ENCODE measurements at places on chromosomes 1 and 21.

DNA sequence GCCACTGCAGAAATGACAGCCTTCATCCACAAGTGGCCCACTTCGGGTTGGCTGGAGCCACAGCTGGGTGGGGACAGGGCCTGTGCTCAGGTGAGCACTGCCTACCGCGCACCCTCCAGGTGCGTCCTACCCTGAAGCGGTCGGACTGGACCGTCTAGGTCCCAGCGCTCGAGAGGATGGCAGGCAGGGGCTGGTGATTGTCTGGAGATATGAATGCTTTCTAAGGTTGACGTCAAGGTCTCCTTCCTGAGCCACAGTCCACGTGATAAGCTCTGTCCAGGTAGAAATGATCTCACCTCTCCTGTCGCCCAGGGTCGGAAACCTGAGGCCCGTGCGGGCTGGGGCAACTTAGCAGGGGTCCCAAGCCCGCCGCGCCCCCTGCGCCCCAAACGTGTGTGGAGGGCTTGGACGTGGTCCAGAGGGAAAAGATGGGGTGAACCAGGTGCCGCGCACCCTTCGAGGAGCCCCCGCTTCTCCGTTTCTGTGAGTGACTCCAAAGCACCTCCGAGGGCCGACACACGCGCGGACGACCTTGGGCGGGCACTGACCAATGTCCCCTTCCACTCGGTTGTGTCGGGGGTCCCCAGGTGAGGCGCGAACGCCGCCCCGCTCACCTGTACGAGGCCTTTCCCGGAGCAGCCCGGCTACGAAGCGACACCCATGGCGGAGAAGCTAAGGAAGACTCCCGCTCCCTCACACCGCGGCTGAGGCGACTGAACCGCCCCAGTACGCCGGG lies 853 bp upstream of the DOP1B start:
- no peak for DNase-seq

GRCh38 chr1:4736254-4736653 lies 81.8 kb downstream of the AJAP1 start:
- no peak for DNase-seq

GRCh38 chr1:221708987-221709386 lies 32.9 kb downstream of the DUSP10 start:
- no peak for DNase-seq

DNA sequence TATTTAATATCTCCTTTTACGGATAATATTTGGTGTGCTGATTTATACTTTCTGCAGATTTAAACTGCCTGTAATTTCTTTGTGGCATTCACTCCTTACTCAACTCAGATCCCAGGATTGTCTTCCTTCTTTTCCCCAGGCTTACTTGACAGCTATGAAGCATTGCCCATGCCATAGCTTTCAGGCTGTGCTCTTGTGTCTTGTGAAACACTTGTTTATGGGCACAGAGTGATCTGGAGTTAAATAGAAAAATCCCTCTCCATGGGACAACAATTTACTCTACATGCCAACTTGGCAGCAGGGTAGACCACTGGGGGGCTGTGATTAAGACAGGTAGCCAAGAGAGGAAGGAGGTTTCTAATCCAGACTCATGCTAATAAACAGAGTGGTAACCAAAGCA lies 57.4 kb downstream of the PPP1R12B start:
- no peak for DNase-seq

GRCh38 chr1:156692441-156692924 lies 12.9 kb downstream of the CRABP2 start:
- no peak for DNase-seq

GRCh38 chr21:45016406-45017038 lies 57.9 kb upstream of the ADARB1 start:
- no peak for DNase-seq

GRCh38 chr1:82057011-82057410 lies 256.3 kb downstream of the ADGRL2 start:
- DNase-seq = no peak

GRCh38 chr21:31366825-31367224 lies 22.8 kb upstream of the TIAM1 start:
- DNase-seq = no peak

DNA sequence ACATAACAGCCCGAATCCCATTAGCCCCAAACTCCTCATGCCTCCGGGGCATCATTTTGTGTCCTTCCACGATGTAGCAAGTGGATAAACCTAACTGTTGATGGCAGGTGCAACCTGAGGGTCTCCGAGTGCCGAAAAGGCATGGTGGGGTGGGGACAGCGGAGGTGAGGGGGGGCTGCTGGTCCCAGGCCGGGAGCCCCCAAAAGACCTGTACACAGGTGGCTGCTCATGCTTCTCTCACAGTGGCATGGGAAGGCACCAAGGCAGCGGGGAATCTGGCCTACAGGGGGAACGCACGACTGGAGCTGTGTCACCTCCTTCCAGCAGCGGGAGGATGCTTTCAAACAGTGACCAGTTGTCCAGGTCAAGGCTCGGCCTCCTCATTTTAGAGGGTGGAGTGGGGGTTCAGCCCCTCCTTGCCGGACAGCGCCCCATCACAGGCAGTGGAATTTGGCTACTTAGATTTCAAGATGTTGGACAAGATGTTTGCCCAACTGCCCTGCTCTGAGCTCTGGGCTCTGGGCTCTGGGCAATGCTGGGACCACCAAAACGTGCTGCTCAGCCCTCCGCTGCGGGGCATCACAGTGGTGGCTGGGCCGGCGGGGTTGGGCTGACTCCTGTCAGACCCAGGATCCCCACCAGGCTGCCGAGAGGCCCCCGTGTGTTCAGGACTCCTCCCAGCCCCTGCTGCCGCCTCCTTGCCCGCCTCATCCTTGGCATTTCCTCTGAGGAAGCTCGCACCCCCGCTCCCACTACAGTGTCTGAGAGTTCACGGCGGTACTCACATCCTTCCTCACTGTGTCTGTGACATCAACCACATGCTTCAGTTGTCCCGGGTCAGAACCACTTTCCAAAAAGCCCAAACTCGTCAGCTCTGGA lies 7.6 kb downstream of the DNMT3L start:
- DNase-seq = no peak

DNA sequence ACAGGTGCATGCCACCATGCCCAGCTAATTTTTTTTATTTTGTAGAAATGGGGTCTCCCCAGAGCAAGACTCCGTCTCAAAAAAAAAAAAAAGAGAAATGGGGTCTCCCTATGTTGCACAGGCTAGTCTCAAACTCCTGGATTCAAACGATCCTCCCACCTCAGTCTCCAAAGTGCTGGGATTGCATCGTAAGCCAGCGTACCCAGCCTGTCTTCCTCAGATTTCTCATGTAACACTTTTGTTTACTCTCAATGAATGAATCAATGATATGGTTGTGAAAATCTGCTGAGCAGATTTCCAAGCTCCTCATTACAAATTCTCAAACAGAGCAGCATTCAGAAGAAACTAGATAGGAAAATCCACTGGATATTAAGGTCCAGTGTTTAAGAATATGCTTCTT lies 6.6 kb downstream of the CMPK1 start:
- DNase-seq = no peak

DNA sequence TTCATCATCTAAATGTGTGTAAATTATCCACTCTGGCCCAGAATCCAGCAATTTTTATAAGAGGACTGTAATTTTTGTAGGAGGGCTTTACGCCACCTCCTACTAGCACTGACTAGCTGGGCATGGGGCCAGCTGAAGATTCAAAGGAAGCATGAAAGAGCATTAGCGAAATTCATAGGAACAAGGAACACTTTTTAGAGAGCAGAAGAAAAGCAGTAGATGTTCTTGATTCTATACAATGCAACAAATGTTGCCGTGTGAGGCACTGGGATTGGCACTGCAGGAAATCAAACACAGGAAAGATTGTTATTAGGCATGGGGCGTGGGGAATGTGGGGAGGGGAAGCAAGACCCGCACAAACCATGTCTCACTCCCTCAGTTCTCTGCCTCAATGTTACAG lies 58.4 kb upstream of the PARP1 start:
- no peak for DNase-seq

GRCh38 chr21:29115899-29116298 lies 14.5 kb upstream of the MAP3K7CL start:
- DNase-seq = no peak

GRCh38 chr21:45164838-45165237 lies 90.5 kb downstream of the ADARB1 start:
- DNase-seq = no peak

All from stimulated activated CD8-positive, alpha-beta memory T cell treated with anti-CD3 and anti-CD28 coated beads, Interleukin-7, amount 100 ng/mL, for 4 hours (primary cell).